EH (cell line): ENCODE measurements at places on chromosomes 1 and 21.

- no peak for DNase-seq
Observed at GRCh38 chr1:216350186-216350585, 73.1 kb downstream of the USH2A start.

DNA sequence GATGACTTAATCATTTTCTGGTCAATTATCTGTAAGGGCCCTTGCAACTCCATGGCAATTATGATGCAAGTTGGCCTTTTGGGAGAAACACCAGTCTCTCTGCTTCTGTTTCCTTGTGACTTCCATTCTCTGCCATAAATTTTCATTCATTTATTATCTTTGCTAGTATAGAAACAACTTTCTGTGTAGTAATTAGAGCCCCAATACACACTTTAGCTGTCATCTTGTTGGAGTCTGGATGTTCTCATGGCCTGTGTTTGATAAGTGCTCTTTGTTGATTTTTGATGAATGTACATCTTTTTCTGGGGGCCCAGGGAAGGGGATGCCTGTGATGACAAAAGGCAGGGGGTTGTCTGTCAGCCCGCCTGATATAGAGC lies 22.4 kb downstream of the PROX1 start:
- no peak for DNase-seq

DNA sequence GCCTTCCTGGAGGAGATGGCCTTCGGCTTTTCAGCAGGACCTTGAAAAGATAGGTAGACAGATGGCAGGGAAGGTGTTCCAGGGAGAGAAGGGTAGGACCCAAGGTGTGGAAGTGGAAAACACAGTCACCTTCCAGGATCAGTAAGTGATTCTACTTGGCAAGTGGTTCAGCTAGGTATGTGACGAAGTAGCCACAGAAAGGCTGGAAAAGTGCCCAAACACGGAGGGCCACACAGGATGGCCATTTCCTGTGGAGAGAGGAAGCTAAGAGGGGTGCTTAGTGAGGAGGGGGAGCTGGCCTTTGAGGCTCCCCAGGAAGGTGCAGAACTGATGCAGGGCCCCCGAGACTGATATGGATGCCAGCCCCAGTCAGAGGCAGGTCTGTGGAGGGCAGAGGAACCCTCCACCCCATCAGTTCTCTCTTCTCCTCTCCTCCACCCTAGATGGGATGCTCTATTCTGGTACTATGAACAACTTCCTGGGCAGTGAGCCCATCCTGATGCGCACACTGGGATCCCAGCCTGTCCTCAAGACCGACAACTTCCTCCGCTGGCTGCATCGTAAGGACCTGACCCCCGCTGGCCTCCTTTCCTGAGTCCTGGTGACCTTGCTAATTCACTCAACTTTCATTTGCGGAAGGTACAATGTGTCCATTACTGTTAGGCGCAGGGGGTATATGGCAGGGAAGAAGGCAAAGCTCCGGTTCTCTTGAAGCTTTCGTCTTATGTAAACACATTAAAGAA lies 6.8 kb downstream of the SEMA4A start:
- no peak for DNase-seq

GRCh38 chr1:48245106-48245505 lies 22.6 kb downstream of the SLC5A9 start:
- no peak for DNase-seq

- DNase-seq, result no peak
Observed at GRCh38 chr1:102500758-102501157, 504.0 kb upstream of the OLFM3 start.

DNA sequence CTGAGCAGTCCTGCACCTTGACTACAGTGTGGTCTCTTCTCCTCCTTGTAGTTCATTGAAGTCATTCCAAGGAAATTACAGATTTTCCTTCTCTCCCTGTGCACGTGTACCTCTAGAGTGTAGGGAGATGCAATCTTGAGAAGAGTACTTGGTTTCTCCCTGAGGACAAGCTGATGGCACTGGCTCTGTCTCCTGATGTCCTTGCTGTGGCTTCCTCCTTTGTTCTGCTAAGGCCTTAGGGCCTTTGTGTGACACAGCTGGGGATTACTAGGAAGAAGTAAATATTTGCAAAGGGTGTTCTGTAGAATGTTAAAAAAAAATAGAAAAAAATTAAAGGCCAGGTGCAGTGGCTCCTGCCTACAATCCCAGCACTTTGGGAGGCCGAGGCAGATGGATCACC lies 66.2 kb upstream of the APOBEC4 start:
- no peak for DNase-seq

DNA sequence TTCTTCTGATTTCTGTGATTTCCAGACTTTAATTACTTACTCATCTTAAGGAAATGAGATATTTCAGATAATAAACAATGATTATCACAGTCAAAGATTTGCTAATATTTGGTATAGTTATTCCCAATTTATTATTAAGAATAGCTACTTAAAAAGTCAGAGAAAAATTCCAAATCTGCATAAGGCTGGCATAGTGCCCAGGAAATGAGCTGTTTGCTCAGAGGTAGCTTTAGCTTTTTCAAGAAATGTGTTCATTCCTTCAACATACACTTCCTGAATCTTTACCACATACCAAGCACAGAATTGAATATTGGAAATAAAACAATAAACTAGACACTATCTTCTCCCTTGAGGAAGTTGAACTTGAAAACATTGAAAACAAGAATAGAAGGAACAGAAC lies 44.3 kb upstream of the KCNK1 start:
- peak; percentile 11 for DNase-seq

- DNase-seq, result no peak
Observed at GRCh38 chr1:29821605-29822004, 585.3 kb downstream of the PTPRU start.
